ENCODE measurements at places on chromosomes 11 and 22.

- no peak for DNase-seq
Observed at GRCh38 chr11:121191818-121192217, 90.8 kb downstream of the TECTA start.

DNA sequence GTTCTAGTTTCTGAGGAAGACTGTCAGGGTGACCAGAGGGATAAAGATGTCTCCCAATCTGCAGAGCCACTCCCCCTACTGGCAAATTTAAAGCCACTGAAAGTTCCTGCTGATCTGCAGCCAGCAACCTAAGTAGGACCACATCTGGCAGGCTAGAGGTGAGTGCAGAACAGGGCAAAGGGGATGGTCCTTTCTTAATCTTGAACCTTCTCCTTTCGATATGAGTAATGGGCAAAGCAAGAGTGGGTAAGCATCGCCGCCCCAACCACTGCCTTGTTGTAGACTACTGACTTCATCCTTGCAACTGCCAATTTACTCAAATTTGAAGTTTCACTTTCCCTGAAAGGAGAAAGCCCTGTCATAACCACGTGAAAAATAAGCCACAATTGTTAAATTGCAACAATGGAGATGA lies 30.7 kb downstream of the SCUBE2 start:
- no peak for DNase-seq

- DNase-seq = no peak
Observed at GRCh38 chr11:64482588-64482987, 108.4 kb upstream of the SLC22A12 start.

GRCh38 chr11:6129011-6129410 lies 21.5 kb downstream of the OR56B4 start:
- no peak for DNase-seq

DNA sequence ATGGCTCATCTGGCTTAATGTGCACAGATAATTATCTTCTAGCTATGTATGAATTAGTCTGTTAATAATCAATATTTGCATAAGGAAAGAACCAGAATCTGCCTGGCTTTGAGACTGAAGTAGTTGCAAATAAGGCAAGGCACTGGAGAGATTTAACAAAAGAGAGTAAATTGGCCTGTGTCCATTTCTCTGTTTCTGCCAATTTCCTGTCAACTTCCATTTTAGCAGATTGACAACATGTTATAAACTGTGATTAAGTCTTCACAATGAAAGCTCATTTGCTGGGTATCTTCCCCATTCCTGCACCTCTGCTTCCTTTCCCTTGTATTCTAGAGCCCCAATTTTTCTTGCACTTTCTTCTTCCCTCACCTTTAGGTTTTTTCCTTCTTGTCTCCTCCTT lies 5.3 kb upstream of the TMEM123 start:
- no peak for DNase-seq

DNA sequence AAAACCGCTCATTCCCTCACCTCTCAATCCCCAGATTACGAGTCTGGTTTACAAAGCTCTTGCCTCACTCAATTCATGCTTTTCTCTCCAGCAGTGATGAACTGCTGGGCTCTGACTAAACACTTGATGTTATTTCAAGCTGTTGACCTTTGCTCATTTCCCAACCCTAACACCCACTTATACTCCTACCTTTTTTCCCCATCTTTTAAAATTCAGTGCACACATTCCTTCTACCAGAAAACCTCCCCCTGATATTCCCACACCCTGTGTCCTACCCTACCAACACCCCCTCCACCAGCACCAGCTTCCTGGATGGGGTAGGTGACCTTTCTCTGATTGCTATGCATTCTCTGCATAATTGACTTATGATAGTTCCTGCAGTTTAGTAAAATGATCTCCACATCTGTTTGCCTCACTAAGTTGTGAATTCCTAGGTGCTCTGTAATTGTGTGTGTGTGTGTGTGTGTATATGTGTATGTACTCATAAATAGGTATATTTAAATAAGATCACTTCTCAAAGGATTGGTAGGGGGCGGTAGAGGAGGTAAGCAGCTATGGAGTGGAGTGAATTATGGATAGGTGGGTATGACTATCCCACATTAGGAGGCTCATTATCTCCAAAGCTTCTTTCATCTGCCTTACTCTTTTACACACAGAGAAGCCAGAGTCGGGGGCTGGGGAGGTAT lies 842 bp downstream of the HEPACAM start:
- no peak for DNase-seq

Data from stimulated activated CD8-positive, alpha-beta memory T cell treated with anti-CD3 and anti-CD28 coated beads, Interleukin-7, amount 100 ng/mL, for 1 hour (primary cell).